A549 (cell line): ENCODE measurements at places on chromosomes 16 and 17. TPM values are rescaled to one million over a fixed set of nuclear protein-coding genes. Genes with fewer than 3 reads are reported as not detected.
A peak's percentile ranks its signal among the peaks of the same experiment; 100 is the strongest.

Gene HS3ST3A1
- polyA plus RNA-seq, result 0.04 to 0.17 TPM in 2 of 3 replicates, not detected in the other

Gene CLEC19A
- polyA plus RNA-seq, result 0.49 to 0.58 TPM (median 0.50 TPM) in 3 replicates

Gene KIF2B
- polyA plus RNA-seq, result not detected in 3 replicates

GRCh38 chr16:3444032-3444388 lies 530 bp downstream of the NAA60 start:
- no peak for DNase-seq

DNA sequence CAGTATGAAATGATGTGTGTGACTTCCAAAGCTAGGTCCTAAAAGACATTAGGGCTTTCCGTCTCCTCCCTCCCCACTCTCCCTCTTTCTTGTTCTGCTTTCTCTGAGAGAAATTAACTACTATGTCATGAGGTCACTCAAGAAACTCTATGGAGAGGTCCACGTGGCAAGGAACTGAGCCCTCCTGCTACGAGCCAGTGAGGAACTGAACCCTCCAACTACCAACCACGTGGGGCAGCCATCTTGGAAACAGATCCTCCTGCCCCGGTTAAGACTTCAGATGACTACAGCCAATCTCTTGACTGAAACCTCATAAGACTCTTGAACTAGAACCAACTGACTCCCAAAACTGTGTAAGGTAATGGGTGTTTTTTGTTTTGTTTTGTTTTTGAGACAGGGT lies 4.2 kb upstream of the ALOX15 start:
- no peak for DNase-seq

DNA sequence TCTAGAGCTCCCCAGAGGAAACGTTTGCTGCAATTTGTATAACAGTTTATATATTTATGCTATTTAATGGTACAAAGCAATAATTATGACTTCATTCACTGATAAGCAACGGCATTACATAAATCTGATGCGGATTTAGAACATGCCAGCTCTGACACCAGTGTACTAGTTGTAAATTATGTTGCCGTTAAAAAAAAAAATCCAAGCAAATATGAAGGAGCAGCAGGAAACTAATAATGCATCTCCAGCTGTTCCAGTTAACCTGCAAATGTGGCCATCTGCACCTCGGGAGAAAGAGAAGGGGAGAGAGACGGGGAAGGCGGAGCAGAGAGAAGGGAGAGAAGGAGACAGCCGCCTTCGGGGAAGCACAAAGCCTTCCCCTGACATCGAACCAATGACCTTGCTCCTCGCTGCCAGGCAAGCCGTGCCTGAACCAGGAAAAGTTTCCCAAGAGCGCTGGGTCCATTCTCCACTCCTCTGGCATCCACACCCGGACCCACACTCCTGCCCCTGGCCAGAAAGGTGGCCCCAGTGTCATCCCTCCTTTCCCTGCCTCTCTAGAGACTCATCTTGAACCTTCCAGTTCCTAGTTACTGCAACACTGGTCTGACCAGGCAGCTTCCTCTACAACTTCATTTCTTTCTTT lies 174.8 kb downstream of the C16orf78 start:
- no peak for DNase-seq

DNA sequence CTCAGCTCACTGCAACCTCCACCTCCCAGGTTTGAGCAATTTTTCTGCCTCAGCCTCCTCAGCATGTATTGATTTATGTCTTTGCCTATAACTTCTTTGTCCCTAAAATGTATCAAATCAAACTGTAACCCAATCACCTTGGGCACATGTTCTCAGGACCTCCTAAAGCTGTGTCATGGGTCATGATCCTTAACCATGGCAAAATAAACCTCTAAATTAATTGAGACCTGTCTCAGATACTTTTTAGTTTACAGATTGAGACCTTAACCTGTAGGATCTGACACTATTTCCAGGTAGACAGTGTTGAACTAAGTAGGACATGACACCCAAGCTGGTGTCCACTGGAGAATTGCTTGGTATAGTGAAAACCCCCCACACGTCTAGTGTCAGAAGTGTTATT lies 2.6 kb upstream of the ACSM3 start:
- no peak for DNase-seq

GRCh38 chr17:9959377-9959981 lies 54.4 kb upstream of the RCVRN start:
- DNase-seq, result peak; percentile 91

GRCh38 chr17:14866266-14866665 lies 398.9 kb downstream of the PMP22 start:
- no peak for DNase-seq

- DNase-seq, result no peak
Observed at GRCh38 chr17:67518876-67519275, 141.8 kb downstream of the PITPNC1 start.

- DNase-seq, result no peak
Observed at GRCh38 chr17:45573924-45574770, 83.6 kb upstream of the PLEKHM1 start.

DNA sequence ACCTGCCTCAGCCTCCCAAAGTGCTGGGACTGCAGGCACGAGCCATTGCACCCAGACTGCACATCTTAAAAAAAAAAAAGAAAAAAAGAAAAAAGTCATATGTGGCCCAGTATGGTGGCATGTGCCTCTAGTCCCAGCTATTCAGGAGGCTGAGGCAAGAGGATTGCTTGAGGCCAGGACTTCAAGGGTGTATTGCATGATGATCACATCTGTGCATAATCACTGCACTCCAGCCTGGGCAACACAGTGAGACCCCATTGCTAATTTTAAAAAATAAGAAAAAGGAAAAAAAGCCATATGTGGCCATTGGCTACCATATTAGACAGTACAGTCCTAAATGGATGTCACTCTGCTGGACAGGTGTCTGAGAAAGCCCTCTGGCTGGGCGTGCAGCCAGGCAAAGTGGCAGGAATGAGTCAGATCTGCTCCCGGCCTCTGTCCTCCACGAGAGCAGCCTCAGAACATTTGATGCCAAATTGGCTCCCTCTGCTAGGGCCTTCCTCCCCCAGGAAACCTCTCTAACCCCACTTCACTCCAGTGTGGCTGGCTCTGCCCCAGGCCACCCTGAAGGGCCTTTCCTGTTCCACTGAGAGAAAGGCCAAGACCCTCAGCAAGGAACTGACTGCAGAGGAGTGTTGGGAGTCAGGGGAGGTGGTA lies 14.7 kb downstream of the CA7 start:
- DNase-seq, result no peak

GRCh38 chr16:65855171-65856145 lies 511.0 kb upstream of the CDH5 start:
- DNase-seq, result no peak

- DNase-seq, result no peak
Observed at GRCh38 chr17:34614698-34615097, 35.3 kb downstream of the TMEM132E start.

DNA sequence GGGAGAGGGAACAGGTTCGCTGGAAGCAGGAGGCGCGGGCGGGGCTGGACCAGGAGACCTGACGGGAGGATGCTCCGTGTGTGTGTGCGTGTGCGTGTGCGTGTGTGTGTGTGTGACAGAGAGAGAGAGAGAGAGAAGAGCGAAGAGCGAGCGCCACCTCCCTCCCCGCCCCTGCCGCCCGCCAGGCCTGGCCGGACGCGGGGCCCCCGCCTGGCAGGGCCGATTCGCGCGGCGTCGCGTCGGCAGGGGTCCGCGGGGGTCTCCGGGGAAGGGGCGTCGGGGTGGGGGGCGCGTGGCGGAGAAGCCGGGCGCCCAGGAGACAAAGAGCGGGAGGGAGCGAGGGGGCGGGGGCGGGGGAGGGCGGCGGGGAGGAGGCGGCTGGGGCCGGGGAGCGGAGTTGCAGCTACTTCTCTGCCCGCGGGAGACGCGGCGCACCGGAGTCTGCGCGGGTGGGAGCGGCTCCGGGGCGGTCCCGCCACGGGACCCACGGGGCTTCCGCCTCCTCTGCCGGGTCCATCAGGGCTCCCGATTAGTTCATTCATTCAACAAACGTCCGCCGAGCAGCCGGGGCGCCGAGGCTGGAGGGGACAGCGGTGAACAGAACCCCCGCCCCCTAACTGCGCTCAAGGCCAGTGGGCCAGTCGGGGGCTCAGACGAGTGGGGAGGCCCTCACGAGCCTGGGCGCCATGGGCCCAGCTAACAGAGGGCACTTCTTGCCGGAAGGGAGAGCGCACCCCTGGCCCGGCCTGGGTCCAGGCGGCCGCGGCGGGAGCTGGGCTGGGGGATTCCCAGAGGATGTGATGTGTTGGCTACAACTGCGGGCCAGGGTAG lies at the start of gene SAMD14:
TSS of gene SAMD14 (minus strand) at position 433 of the 831 bp plus-strand sequence. CDS start 5,201 bp downstream, outside the sequence.
- DNase-seq, result peak; percentile 66

DNA sequence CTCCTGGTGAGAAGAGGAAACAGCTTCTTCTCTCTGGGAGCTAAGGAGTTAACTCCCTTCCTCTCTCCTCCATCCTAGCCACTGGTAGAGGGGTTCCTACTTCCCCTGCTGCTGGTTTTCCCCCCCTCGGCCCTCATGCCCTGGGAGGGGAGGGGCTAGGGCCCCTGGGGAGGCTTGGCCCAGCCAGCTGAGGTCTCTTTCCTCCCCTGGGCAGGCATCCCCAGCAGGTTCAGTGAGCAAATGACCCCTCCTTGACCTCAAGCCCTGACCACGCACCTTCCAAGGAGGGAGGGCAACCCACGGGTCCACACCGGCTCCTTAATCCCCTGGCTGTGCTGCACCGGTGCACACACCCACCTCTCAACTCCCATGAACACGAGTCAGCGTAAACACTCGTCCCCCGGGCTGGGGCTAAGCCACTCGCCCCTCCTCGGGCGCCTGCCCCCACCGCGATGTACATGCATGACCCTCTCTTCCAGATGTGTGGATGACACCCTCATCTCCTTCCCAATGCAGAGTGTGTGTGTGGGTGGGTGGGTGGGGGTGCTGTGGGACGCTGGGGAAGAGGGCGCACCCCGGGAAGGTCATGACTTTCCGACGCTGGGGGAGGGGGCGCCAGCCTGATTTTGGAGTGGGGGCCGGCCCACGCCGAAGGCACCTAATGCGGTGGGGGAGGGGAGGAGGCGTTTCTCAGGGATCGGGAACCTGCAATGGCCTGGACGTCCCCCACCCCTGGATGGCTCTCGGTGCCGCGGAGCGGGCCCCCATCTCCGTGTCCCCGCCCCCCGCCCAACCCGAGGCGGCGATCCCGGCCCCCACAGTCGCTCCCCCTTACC lies 33.7 kb downstream of the SRCIN1 start:
- DNase-seq, result no peak
